Caudate nucleus (tissue), 63 donors: ENCODE measurements at places on chromosomes 16 and 17.

DNA sequence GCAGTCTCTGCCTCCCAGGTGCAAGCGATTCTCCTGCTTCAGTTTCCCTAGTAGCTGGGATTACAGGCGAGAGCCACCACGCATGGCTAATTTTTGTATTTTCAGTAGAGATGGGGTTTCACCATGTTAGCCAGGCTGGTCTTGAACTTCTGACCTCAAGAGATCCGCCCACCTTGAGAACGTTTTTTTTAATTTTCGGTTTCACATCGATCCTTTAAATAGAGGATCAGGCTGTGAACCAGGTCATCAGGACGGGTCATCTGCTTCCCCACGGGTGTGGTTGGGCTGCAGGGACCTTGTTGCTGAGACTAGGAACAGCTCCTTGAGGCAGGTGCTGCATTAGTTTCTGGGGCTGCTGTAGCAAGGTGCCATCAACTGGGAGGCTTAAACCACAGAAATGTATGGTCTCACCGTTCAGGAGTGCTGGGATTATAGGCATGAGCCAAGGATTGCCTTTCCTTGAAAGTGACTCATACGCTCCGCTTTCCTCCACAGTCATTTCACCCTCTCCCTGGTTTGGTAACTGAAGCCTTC lies 7.9 kb upstream of the NAGPA start:
- no peak for DNase-seq

DNA sequence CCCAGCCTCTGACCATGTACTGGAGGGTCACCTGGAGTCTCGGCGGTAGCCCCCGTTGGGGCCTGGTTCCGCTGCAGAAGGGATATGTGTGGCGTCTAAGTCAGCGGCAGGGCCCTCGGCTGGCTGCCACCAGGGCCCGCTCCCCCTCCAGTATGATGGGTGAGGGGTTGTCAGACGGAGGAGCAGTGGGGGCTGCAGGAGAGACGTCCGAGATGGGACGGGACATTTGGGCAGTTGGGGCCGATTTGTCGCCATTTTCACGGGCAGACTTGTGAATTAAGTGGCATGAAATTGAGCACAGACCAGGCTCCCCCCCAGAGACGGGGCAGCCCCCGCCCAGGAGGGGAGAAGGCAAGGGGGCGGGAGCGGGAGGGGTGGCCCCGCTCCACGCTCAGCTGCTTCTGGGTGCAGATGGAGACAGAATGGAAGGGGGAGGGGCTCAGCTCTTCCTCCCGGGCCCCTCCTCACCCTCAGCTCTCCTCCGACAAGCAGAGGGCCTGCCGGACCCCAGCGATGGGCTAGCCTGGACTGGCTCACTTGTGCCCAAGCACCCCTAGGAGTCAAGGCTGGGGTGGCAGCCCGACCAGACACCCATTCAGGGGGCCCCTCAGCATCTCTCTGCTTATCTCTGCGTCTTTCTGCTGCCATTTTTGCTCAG lies 52.7 kb upstream of the LHX1 start:
- DNase-seq, result no peak

- DNase-seq, result no peak
Observed at GRCh38 chr17:71398800-71399219, 722.0 kb upstream of the SOX9 start.

- DNase-seq, result peak; percentile 52
Observed at GRCh38 chr17:43021741-43022512, at the start of gene VAT1. VAT1 (minus strand) TSS chr17:43022385; CDS start chr17:43022322, 63 bp downstream.

- no peak for DNase-seq
Observed at GRCh38 chr17:65389949-65390348, 171.5 kb downstream of the AXIN2 start.
